ENCODE measurements at places on chromosomes 1 and 21.

DNA sequence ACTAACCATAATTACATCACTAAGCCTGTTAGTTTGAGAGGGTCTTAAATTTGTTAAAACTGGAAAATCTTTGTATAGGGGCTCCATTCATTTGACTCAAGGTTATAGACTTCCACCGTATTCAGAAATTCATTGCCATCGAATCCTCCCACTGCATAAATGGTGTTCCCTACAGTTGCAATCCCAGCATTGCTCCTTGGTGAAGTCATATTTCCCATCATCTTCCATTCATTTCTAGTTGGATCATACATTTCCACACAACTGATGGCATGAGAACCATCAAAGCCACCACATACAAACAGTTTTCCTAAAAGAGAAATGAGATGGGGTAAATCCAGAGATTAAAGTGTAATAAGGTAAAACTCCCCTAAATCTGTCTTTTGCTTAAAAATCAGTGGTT lies 19.1 kb downstream of the IVNS1ABP start:
- no peak for DNase-seq

GRCh38 chr1:226428791-226429461 lies 21.0 kb upstream of the PARP1 start:
- DNase-seq, result peak; percentile 88

GRCh38 chr1:98839840-98840239 lies 164.8 kb downstream of the PLPPR5 start:
- DNase-seq, result no peak

GRCh38 chr1:168266644-168267186 lies 14.0 kb upstream of the TBX19 start:
- no peak for DNase-seq

Measured in NB4 (cell line).